Placental pericyte (primary cell): ENCODE measurements at places on chromosomes 5 and 9. TPM values are rescaled to one million over a fixed set of nuclear protein-coding genes. Genes with fewer than 3 reads are reported as not detected.

The NANS gene
- 71.0 and 208 TPM in 2 replicates for total RNA-seq

The CEMIP2 gene
- 183 and 607 TPM in 2 replicates for total RNA-seq

The PCDHA1 gene
- not detected in 2 replicates for total RNA-seq

The CLIC3 gene
- total RNA-seq, result 4.3 and 12.7 TPM in 2 replicates

The C8G gene
- 0.66 TPM in 1 of 2 replicates, not detected in the other for total RNA-seq

The SMIM32 gene
- not detected in 2 replicates for total RNA-seq

The ESM1 gene
- total RNA-seq, result 0.22 and 11.6 TPM in 2 replicates

The INSL6 gene
- 0.22 TPM in 1 of 2 replicates, not detected in the other for total RNA-seq

The PAEP gene
- total RNA-seq, result not detected in 2 replicates

The CAMK2A gene
- 2.0 and 2.4 TPM in 2 replicates for total RNA-seq

The HSD17B3 gene
- total RNA-seq, result not detected in 2 replicates

The MARCOL gene
- total RNA-seq, result not detected in 2 replicates

The KLHL3 gene
- total RNA-seq, result 2.7 and 2.8 TPM in 2 replicates

The TSSK1B gene
- 0.57 and 0.66 TPM in 2 replicates for total RNA-seq

The C9orf85 gene
- total RNA-seq, result 9.3 and 14.2 TPM in 2 replicates

The MLLT3 gene
- total RNA-seq, result 13.9 and 17.3 TPM in 2 replicates

The POLK gene
- 32.0 and 44.4 TPM in 2 replicates for total RNA-seq

The LHX3 gene
- not detected in 2 replicates for total RNA-seq

The SEMA5A gene
- 31.1 and 116 TPM in 2 replicates for total RNA-seq

The TCF7 gene
- 0.44 and 3.9 TPM in 2 replicates for total RNA-seq

The PCDHA10 gene
- under 0.01 and 0.14 TPM in 2 replicates for total RNA-seq

The EGFL7 gene
- 5.7 and 17.9 TPM in 2 replicates for total RNA-seq

The ATP6V1G1 gene
- 140 and 211 TPM in 2 replicates for total RNA-seq

The CCL19 gene
- total RNA-seq, result not detected in 2 replicates
